Pancreas (tissue), 10 donors: ENCODE measurements at places on chromosomes 16 and 17. TPM values are rescaled to one million over a fixed set of nuclear protein-coding genes. Genes with fewer than 3 reads are reported as not detected.

DNA sequence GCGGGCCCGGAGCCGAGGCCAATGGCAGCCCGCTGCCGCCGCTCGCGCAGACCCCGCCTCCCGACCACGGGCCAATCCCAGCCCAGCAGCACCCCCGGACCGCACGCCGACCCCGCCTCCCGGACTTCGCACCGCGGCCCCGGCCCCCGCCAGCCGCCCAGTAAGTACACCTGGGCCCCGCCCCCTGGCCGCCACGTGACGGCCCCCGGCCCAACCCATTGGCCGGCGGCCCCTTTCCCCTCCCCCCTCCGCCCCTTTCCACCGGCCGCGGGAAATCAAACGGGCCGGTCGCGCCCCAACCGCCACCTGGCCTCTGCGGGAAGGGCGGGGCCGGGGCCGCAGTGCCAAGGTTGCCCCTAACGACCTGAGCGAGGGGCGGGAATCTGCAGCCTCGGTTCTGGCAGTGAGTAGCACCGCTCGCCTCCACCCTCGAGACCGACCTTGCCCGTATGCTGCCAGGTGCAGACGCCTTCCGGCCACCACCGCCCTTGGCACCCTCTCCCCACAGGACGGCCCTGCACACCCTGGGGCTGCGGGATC, at the start of gene YBX2:
TSS of gene YBX2 (minus strand) at position 26 of the 540 bp plus-strand sequence. CDS start 139 bp downstream, outside the sequence.
- H3K27ac ChIP-seq: no peak within 1 kb of the TSS
- peaks cover 18% of the 10 kb centered on the region for H3K4me1 ChIP-seq
- H3K4me3 ChIP-seq: peak within 1 kb of the TSS; percentile 26
- peak; percentile 90 for DNase-seq
- H3K27me3 ChIP-seq: no peaks in the 10 kb centered on the region
- H3K36me3 ChIP-seq: no peaks in the 10 kb centered on the region

GRCh38 chr16:69057400-69058378, 47.8 kb upstream of the HAS3 start:
- DNase-seq: peak; percentile 20
- H3K27ac ChIP-seq: peak overlapping the region; percentile 65
- no peaks in the 10 kb centered on the region for H3K4me1 ChIP-seq

- H3K27me3 ChIP-seq: no peaks in the 10 kb centered on the region
- DNase-seq: no peak
- no peaks in the 10 kb centered on the region for H3K4me1 ChIP-seq
- H3K27ac ChIP-seq: no peak overlapping the region
Observed at GRCh38 chr17:60559659-60559994, 33.6 kb upstream of the APPBP2 start.

DNA sequence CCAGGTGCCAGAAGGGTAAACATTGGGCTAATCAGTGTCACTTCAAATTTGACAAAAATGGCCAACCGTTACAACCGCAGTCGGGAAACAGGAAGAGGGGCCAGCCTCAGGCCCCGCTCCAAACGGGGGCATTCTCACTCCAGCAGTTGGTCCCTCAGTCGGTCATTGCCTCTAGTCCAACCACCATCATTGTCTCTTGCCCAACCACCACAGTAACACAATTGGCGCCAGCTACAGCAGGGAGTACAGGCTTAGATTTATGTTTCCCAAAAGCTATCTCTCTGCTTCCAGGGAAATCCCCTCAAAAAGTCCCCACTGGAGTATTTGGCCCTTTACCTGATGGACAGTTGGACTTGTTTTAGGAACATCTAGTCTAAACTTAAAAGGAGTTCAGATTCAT, 20.3 kb downstream of the ALOX15B start:
- peaks cover 18% of the 10 kb centered on the region for H3K4me1 ChIP-seq
- no peak overlapping the region for H3K27ac ChIP-seq
- no peaks in the 10 kb centered on the region for H3K27me3 ChIP-seq
- DNase-seq: no peak

- H3K36me3 ChIP-seq: no peaks in the 10 kb centered on the region
- no peak overlapping the region for H3K27ac ChIP-seq
- no peaks in the 10 kb centered on the region for H3K4me1 ChIP-seq
- H3K4me3 ChIP-seq: no peak overlapping the region
- H3K27me3 ChIP-seq: no peaks in the 10 kb centered on the region
Observed at GRCh38 chr16:79181419-79181818, 419.1 kb downstream of the MAF start.

DNA sequence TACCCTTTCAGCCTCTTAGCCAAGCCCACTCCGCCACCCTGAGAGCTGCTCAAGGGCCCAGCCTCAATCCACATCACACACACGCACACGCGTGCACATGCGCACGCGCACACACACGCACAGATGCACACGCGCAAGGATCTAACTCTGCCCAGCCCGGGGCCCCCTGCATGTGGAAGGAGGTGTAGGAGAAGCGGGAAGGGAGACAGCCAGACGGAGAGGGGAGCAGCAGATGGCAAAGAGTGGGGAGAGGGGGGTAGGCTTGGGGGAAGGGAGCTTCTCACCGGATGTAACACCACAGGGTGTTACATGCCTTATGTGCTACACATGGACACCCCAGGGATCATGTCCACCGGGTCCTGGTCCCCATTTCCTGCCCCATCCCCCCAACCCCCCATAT, 15.3 kb downstream of the DLG4 start:
- H3K4me3 ChIP-seq: no peak overlapping the region
- H3K36me3 ChIP-seq: no peaks in the 10 kb centered on the region
- H3K27me3 ChIP-seq: no peaks in the 10 kb centered on the region
- no peaks in the 10 kb centered on the region for H3K4me1 ChIP-seq
- no peak for DNase-seq

- no peaks in the 10 kb centered on the region for H3K4me1 ChIP-seq
- H3K4me3 ChIP-seq: no peak overlapping the region
- peaks cover 9% of the 10 kb centered on the region for H3K27me3 ChIP-seq
- peak; percentile 36 for DNase-seq
- H3K27ac ChIP-seq: peak overlapping the region; percentile 43
- H3K36me3 ChIP-seq: no peaks in the 10 kb centered on the region
Observed at GRCh38 chr17:8056232-8056975, 17.5 kb downstream of the ALOX15B start.

DNA sequence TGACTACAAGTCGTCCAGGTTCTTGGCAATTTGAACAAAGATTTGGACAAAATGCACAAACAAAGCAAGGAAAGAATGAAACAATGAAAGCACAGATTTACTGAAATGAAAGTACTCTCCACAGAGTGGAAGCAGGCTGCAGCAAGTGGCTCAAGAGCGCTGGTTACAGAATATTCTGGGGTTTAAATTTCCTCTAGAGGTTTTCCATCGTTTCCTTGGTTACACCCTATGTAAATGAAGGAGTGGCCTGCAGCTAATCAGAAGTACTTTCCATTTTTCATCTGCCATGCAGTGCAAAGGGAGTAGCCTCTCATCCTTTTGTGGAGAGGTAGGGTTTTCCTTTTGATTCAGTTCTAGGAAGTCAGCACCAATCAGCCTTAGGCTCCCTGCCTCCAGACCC, 11.8 kb downstream of the STXBP4 start:
- DNase-seq: no peak
- no peak overlapping the region for H3K4me3 ChIP-seq
- H3K36me3 ChIP-seq: no peaks in the 10 kb centered on the region
- H3K27ac ChIP-seq: no peak overlapping the region
- H3K4me1 ChIP-seq: no peaks in the 10 kb centered on the region

DNA sequence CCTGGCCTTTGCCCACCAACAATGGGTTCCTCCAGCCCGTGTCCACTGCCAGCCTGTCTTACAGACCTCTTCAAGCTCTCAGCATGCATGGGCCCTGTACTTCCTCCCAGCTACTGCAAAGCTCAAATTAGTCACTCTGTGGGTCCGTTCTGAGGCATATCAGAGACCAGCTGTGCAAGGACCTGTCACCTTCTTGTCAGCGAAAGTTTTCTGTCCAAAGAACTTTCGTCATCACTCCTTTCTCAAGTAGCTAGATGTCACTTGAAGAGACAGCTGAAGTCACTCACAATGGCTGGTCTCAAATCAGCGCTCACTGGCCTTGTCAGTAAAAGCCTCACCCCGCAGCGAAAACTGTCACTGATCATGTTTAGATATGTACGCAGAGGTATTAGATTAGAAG, 91.4 kb upstream of the DYNLRB2 start:
- H3K36me3 ChIP-seq: no peaks in the 10 kb centered on the region
- no peak overlapping the region for H3K27ac ChIP-seq
- no peaks in the 10 kb centered on the region for H3K4me1 ChIP-seq
- no peak overlapping the region for H3K4me3 ChIP-seq
- DNase-seq: no peak

- peaks cover 13% of the 10 kb centered on the region for H3K36me3 ChIP-seq
- peaks cover 20% of the 10 kb centered on the region for H3K4me1 ChIP-seq
- H3K27ac ChIP-seq: peak overlapping the region; percentile 60
- DNase-seq: no peak
- H3K4me3 ChIP-seq: peak overlapping the region; percentile 51
Observed at GRCh38 chr17:8375738-8376259, 705 bp downstream of the KRABD2 start.

GRCh38 chr16:56891685-56892084, 26.7 kb downstream of the SLC12A3 start:
- no peaks in the 10 kb centered on the region for H3K27me3 ChIP-seq
- no peak for DNase-seq
- H3K4me1 ChIP-seq: peaks cover 6% of the 10 kb centered on the region
- H3K27ac ChIP-seq: no peak overlapping the region
- H3K4me3 ChIP-seq: no peak overlapping the region

GRCh38 chr17:7018331-7018964, 4.4 kb upstream of the BCL6B start:
- DNase-seq: no peak
- H3K27ac ChIP-seq: no peak overlapping the region
- H3K4me1 ChIP-seq: no peaks in the 10 kb centered on the region
- H3K36me3 ChIP-seq: no peaks in the 10 kb centered on the region

- H3K27ac ChIP-seq: no peak overlapping the region
- H3K27me3 ChIP-seq: no peaks in the 10 kb centered on the region
- peak overlapping the region; percentile 97 for H3K4me3 ChIP-seq
- DNase-seq: no peak
- peaks cover 8% of the 10 kb centered on the region for H3K4me1 ChIP-seq
Observed at GRCh38 chr16:67482233-67482924, 968 bp downstream of the AGRP start.

- H3K36me3 ChIP-seq: peaks cover 7% of the 10 kb centered on the region
- H3K27me3 ChIP-seq: no peaks in the 10 kb centered on the region
- H3K4me3 ChIP-seq: no peak overlapping the region
- no peak for DNase-seq
- no peaks in the 10 kb centered on the region for H3K4me1 ChIP-seq
- H3K27ac ChIP-seq: no peak overlapping the region
Observed at GRCh38 chr17:31534223-31534888, 142.9 kb downstream of the RAB11FIP4 start.

The C16orf95 gene
- total RNA-seq: 1.8 TPM

The TBX4 gene
- not detected for total RNA-seq

The CDH1 gene
- 258 TPM for total RNA-seq

The GNG13 gene
- total RNA-seq: not detected

The TBC1D3 gene
- total RNA-seq: not detected

The GAA gene
- 32.4 TPM for total RNA-seq

The PDXDC1 gene
- total RNA-seq: 82.8 TPM

The FNDC8 gene
- total RNA-seq: not detected

The HASPIN gene
- 0.31 TPM for total RNA-seq

The CBFA2T3 gene
- total RNA-seq: 22.9 TPM
